ENCODE measurements at places on chromosomes 4 and X.

DNA sequence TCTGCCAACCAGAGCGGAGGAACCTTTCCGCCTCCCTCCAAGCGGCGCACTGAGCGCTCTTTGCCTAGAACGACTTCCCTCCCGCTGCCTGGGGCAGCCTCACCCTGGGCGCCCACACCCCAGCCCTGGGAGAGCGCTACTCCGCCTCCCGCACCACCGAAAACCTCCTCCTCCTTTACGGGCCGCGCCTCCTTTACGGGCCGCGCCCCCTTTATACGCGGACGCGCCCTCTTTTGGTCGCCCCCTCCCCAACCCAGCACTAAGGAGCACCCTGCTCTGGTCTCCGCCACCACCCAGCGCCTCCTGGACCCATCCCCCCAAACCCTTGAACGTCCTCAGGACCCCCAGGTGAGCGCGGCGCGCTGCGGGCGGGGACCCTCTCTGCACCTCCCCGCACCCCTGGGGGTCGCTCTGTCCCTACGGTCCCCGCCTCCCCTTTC is 586 bp upstream of the NSG1 start:
- no peak for DNase-seq

GRCh38 chr4:121126449-121127006 is 37.6 kb downstream of the TNIP3 start:
- DNase-seq: no peak

DNA sequence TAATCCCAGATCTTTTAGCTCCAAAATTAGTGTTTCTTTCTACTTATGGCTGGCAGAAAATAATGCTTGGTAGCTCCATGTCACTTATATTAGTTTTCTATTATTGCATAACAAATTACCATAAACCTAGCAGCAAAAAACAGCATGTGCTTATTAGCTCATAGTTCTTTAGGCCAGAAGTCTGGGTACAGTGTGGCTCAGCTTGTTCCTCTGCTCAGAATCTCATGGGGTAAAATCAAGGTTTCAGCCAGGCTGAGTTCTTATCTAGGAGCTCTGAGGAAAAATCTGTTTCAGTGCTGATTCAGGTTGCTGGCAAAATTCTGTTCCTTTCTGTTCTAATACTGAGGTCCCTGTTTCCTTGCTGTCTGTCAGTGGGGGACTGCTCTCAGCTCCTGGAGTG is 101.1 kb downstream of the CT47B1 start:
- no peak for DNase-seq

DNA sequence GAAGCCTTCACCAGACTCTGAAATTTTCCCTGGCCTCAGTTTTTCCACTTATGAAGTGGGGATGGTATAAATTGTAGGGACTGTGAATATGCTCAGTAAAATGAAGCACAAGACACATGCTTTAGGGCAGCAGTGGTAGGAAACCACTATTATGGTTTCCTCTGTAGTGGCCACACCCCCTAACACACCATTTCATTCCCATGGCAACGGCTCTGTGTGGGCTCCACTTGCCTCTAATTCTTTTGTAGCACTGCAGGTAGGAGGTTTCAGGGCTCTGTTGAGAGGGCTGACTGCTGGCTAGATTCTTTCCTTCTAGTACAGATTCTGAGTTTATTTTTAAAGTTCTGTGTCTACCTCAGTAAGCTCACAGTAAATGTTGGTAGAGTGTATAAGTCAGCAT is 3.5 kb upstream of the VMA21 start:
- DNase-seq: peak; percentile 46

GRCh38 chrX:15033917-15034316 is 160.7 kb downstream of the MOSPD2 start:
- DNase-seq: no peak

GRCh38 chr4:46844325-46844917 is 64.6 kb downstream of the COX7B2 start:
- no peak for DNase-seq
